SK-N-SH (cell line): ENCODE measurements at places on chromosomes 11 and 22. TPM values are rescaled to one million over a fixed set of nuclear protein-coding genes. Genes with fewer than 3 reads are reported as not detected.

GRCh38 chr11:7889985-7890384, 41.1 kb downstream of the OR10A6 start:
- H3K4me1 ChIP-seq, result no peaks in the 10 kb centered on the region
- no peaks in the 10 kb centered on the region for H3K36me3 ChIP-seq
- H3K27me3 ChIP-seq, result no peaks in the 10 kb centered on the region
- H3K27ac ChIP-seq, result no peak overlapping the region
- H3K4me3 ChIP-seq, result no peak overlapping the region
- DNase-seq, result no peak

- DNase-seq, result no peak
- no peak overlapping the region for H3K4me3 ChIP-seq
- H3K36me3 ChIP-seq, result no peaks in the 10 kb centered on the region
- H3K27me3 ChIP-seq, result no peaks in the 10 kb centered on the region
- H3K27ac ChIP-seq, result no peak overlapping the region
- H3K4me1 ChIP-seq, result no peaks in the 10 kb centered on the region
These were observed 214.8 kb upstream of the SESN3 start for GRCh38 chr11:95445746-95446333.

DNA sequence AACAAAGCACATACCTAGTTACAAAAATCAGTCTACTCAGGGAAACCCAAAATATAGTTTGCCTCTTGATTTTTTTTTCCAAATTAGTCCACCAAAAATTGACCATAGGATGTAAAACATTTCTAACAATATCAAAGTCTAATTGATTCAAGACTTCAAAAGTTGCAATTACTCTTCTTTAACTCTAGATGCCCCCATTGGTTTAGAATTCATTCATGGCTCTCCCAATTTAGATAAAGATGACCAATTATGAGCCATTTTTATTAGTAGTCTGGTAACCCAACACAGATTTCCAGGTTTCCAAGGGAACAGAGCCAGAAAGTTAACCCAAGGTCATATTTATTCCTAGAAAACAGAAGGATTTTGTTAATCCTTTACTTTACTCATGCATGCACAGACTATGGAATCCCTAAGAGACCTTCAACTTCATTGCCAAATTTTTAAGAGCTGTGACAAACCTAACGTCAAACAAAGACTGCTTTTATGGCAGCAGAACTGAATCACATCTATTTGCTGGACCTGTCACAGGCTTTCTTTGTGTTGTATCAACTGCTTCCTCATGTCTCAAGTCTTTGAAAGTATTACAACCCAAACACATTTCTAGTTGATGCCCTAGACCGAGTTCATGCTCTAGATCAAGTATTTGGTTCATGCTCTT, 55.3 kb downstream of the C22orf42 start:
- H3K4me3 ChIP-seq, result no peak overlapping the region
- 0 out of 2 replicates have a peak, but pooled peaks cover 5% of the 10 kb centered on the region for H3K27me3 ChIP-seq
- H3K4me1 ChIP-seq, result no peaks in the 10 kb centered on the region
- DNase-seq, result peak; percentile 42
- H3K27ac ChIP-seq, result no peak overlapping the region
- no peaks in the 10 kb centered on the region for H3K36me3 ChIP-seq

Gene FAT3
- 0.76 and 0.87 TPM in 2 replicates for polyA plus RNA-seq

GRCh38 chr11:76007166-76007565, 192.2 kb downstream of the UVRAG start:
- peaks cover 23% of the 10 kb centered on the region for H3K36me3 ChIP-seq
- no peak for DNase-seq
- H3K27ac ChIP-seq, result peak overlapping the region; percentile 80
- no peaks in the 10 kb centered on the region for H3K27me3 ChIP-seq

DNA sequence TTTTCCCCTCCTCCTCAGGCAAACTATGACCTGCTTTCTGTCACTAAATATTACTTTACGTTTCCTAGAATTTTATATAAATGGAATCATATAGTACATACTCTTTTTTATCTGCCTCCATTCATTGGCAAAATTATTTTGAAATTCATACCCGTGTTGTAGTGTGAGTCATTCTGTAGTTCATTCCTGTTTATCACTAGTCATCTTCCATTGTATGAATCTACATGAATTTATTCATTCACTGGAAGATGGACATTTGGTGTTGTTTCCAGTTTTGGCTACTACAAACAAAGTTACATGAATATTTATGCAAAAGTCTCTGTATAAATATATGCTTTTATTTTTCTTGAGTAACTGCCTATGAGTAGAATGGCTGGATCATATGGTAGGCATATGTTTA, 60.7 kb upstream of the OPCML start:
- H3K4me3 ChIP-seq, result no peak overlapping the region
- no peak for DNase-seq

DNA sequence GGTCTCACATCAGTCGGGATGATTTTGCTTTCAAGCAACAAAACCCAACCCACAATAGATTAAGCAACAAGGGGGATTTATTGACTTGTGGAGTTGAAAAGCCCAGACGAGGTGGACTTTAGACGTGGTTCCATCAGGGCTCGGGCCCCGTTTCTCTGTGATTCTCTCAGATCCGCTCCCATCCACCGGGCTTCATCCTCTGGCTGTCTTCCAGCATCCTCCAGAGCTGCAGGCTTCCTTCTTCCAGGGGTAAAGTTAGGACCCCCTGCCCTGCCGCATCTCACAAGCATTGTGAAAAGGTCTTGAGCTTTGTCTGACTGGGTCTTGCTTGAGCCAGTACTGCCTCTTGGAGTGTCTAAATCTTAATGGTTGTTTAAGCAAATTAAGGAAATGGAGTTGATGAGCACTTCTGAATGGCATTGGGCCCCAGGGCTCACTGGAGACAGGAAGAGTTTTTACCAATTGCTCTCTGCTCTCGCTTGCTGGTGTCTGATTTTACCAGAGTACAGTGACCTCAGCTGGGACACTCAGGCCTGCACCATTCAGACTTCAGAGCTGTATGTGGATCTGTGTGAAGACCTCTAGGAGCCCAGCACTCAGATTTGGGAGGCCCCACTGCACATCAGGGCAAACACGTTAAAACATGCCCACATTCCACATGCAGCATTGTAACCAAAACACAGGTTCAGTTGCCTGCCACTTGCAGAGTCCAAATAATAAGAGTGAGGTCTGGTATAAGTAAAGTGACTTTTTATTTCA, 13.5 kb upstream of the FTH1 start:
- H3K4me1 ChIP-seq, result peaks cover 14% of the 10 kb centered on the region
- H3K4me3 ChIP-seq, result no peak overlapping the region
- no peak for DNase-seq

DNA sequence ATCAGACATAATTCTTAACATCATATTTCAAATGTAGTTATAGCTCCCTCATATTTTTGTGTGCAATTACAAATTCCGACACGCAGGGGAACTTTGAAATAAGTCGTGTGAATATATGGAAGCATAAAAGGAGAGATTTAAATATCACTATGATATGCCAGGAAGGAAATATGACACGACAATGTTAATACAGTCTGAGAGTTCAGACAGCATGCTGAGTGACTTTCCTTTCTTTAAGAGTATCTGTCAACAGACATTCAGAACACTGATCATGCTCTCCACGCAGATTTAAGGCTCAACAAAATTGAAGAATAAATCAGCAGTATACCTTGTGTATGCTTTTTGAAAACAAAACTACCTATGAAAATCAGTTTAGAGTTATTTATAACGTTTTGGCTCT, 232.6 kb upstream of the CARD18 start:
- no peak for DNase-seq
- no peaks in the 10 kb centered on the region for H3K36me3 ChIP-seq
- no peak overlapping the region for H3K4me3 ChIP-seq
- H3K27ac ChIP-seq, result no peak overlapping the region

DNA sequence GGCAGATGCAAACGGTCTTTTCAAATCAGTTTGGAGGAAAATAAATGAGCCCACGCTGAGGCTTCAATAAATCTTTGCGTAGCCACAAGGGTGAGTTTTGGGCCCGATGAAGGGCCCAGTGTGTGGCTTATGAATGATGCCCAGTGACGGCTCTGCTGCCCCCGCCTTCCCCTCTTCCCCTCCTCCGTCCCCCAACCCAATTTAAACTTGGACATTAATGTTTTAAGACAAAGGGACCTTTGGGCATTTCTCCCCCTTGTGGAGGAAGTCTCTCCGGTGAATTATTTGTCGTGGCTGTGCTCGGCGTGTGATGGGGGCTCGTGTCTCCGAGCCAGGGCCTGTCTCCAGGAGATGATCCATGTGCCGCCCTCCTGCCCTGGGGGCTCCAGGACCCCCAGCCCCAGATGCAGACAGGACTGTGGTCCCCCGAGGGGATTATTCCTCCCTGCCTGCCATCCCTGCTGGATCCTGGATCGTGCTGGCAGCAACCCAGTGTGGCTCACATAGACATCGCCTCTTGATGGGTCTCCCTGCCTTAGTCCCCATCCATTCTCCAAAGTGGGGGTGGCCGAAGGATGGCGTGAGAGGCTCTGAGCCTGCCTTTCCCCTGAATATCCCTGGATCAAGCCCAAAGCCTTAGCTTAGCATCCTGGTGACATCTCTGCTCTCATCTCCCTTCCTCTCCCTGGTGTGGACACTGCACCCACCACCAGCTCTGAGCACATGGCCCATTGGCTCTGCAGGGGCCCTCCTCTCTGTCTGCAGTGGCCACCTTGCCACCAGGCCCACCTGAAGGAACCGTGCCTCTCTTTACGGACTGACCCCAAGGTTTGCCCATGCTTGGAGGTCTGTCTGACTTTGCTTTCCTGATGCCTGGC, 56.4 kb downstream of the SMIM38 start:
- peaks cover 8% of the 10 kb centered on the region; the same call in 1 of the 2 replicates for H3K4me1 ChIP-seq
- no peak overlapping the region for H3K27ac ChIP-seq
- H3K27me3 ChIP-seq, result no peaks in the 10 kb centered on the region
- peak; percentile 66 for DNase-seq
- no peak overlapping the region for H3K4me3 ChIP-seq
- H3K36me3 ChIP-seq, result no peaks in the 10 kb centered on the region

DNA sequence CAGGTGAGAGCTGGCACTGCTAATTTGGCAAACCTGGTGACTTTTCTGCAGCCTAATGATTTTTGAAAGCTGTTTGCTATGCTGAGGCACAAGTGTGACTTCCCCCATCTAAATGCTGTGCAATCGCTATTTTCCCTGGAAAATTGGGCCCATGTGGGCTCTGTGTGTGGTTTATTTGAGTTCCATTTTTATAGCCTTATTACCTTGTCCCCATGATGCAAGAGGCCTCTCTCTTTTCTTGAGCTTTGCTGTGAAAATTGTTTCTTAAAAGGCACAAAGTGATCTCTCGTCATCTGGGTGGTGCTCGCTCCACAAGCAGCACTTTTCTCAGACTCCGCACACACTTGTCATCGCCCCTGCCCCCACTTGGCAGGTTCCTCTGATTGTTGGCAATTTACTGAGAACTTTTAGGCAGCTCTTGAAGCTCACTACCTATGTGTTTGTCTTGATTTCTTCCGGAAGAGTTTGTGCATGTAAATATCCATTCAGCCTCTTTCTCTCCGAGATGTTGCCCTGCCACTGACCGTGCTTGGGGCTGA, 24.9 kb downstream of the BMAL1 start:
- H3K4me1 ChIP-seq, result peaks cover 36% of the 10 kb centered on the region; the same call in 1 of the 2 replicates
- H3K27me3 ChIP-seq, result no peaks in the 10 kb centered on the region
- H3K4me3 ChIP-seq, result no peak overlapping the region
- no peaks in the 10 kb centered on the region for H3K36me3 ChIP-seq
